Stimulated activated CD4-positive, alpha-beta T cell treated with anti-CD3 and anti-CD28 coated beads, TNF-alpha, amount 100 ng/mL, for 4 hours (primary cell): ENCODE measurements at places on chromosomes 12 and 14.

DNA sequence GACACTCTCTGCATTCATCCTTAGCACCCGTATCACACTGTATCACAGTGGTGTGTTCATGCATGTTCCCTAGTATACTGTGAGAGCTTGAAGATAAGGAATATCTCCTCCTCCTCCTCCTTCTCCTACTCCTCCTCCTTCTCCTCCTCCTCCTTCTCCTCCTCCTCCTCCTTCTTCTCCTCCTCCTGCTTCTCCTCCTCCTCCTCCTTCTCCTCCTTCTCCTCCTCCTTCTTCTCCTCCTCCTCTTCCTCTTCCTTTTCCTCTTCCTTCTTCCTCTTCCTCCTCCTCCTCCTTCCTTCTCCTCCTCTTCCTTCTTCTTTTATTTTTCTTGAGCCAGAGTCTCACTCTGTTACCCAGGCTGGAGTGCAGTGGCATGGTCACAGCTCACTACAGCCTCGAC is 27.1 kb downstream of the DAO start:
- no peak for DNase-seq

DNA sequence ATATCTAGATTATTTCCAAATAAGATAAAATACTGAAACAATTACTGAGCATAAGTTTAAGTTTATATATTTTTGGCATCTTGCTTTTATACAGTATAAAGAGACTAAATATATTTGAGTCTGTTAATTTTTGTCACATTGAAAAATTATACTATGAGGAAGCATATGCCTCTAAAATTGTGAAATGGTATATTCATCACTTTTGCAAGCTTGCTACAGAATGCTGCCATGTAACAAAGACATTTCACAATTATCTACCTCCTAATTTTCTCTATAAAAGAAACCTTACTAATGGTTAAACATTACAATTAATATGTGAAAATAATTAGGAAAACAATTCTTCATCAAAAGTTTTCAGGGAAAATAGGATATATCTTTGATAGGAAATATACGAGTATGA is 22.7 kb upstream of the MUCL1 start:
- no peak for DNase-seq

GRCh38 chr14:75562489-75562888 is 15.9 kb upstream of the FLVCR2 start:
- DNase-seq: no peak

DNA sequence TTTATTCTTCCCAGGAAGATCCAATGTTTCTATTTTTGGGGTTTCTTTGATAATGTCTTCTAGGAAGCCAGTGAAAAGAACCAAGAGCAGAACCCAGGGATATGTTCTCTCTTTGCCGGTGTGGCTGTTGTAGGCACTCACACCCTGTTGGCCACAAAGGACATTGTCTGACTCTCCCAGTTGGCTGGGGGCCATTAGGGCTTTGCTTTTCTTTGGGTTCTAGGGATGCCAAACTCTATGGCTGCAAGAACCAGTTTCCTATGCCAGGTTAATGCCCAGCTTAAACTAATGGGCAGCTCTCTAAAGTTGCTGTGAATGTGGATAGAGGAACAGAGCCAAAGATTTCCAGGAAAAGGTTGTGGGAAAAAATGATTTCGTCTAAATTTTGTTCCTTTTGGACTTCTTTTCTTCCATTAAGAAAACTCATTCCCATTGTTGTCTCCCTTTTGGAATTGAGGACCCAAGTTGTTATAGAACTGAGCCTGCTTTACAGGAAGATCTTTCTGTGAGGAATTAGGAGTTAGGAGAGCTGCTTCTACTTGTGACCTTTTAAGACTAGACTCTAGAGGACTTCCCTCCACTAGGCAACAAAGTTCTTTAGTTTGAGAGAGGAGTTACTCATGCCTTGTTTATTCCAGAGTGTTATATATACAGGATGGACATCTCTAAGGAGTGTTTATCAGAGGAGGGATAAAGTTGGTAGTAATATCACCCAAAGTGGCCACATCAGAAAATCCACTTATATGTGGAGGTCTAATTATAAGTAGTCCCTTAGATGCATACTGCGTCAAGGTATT is 13.1 kb downstream of the COPZ1 start:
- DNase-seq: no peak

DNA sequence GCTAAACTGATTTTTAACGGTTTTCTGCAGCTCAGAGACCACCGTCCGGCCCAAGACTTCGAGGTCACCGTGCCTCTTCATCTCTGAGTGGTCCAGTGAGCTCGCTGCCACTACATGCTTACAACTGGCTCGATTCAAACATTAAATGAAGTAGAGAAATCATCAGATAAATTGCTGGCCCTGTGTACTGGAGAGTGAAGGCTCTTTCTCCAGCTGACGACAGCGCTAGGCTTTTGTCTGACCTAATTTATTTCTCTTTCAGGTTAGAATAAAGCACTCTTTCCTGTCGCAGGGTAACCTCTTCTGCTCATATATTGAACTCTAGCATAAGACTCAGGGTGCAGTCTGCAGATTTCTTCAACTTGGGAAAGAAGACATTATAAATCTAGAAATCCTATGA is 6.4 kb downstream of the BCL11B start:
- no peak for DNase-seq

DNA sequence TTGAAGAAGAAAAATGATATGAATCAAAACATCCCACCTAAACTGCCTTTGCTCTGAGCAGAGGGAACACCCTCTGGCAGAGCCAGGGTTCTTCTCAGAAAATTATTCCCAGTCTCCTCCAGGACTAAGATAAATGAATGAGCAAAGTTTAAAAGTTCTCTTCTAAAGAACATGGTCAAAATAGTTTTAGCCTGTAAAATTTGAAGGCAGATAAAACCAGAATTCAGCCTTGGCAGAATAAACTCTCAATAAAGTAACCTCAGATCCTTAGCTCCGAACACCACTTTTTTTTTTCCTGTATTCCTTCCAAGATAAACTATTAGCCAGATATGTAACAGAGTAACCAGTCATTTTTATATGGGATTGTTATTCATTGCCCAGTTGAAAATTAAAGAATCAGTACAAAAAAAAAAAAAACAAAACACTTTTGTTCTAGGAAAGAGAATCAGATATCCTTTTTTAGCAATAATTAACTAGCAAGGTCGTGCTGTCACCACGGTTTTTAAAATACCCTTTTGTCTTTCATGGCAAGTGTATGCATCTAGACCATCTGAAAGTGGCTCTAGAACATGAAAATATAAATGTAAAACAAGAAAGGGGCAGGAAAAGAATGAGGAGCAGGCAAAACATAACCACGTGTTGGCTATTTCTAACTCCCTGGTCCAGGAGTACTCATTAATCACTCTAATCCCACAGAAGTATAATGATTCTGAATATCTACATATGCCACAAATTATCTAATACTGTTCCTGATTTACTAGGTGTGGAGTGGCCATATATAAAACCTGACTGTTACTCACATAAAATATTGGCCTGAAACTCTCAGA is 60.8 kb downstream of the CAPZA3 start:
- no peak for DNase-seq

- no peak for DNase-seq
Measured at GRCh38 chr12:19577281-19577530, 137.9 kb downstream of the AEBP2 start.

GRCh38 chr14:64673748-64674147 is 30.5 kb upstream of the PLEKHG3 start:
- DNase-seq: no peak

- DNase-seq: no peak
Measured at GRCh38 chr14:70530417-70530816, 4.4 kb downstream of the ADAM20 start.

- no peak for DNase-seq
Measured at GRCh38 chr12:132393991-132394949, 64.9 kb upstream of the GALNT9 start.

DNA sequence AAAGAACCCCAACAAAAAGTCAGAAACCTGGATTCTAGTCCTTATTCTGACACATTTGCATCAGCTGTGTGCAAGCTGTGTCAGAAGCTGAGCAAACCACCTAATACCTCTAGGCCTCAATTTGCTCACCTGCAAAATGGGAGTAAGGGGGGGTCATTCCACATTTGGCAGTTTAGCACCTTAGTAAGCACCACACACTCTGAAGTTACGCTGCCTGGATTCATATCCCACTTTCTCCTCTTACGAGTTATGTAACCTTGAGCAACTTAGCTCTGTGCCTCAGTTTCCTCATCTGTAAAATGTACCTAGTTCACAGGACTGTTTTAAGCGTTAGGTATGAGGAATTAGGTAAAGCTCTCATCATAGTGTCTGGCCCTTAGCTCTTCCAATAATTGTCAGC is 218.9 kb downstream of the PPM1H start:
- no peak for DNase-seq

- no peak for DNase-seq
Measured at GRCh38 chr14:49619730-49620129, 696 bp downstream of the RPL36AL start.

- no peak for DNase-seq
Measured at GRCh38 chr12:93153321-93153720, 224.2 kb upstream of the EEA1 start.

DNA sequence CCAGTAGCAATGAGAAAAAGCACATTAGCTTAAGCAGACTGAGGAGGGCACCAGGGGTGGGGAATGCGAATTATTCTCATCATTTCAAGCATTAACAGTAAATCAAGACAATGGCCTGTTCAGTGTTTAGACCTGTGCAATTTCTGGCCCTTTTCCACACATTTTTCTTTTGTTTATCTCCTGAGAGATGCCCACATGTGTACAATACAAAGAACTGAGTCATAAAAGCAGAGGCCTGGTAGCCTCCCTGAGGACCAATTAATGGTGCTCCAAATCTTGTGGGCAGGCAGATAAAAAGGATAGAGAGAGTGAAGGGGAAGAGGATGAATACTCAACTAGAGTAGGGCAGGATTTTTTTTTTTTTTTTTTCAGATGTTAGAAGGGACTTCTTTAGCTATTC is 480.8 kb downstream of the RERGL start:
- DNase-seq: no peak

DNA sequence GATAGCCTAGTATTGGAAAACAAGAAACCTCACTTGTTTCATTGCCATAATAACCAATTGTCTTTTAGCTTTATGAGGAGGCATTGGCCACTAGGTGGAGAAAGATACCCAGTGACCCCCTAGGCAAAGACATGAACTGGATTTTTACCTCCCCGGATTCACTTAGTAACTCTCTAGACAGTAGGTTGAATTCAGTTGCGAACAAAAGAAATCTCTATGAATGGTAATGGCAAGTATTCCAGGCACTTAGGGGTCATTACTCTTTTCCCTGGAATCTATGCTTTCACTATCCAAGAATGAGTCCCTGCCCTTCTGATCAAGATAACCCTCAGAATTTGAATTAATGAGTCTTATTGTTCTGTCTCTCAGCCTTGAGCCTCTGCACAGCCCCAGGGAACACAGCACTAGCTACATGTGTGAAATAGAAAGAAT is 29.5 kb upstream of the RHOJ start:
- no peak for DNase-seq

DNA sequence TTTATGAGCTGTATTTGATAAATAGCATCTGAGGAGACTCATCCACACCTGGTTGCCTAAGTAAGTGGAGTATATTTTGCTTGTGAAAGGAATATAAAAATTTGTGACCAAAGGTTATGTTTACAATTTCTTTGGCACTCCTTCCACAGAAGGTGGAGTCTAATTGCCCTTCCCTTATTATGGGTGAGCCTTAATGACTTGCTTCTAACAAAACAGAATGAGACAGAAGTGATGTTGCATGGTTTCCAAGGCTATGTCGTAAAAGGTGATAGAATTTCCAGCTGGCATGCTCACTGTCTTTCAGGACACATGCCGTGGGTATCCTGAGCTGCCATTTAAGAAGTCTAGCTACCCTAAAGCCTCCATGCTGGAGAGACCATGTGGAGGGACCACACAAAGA is 116.8 kb upstream of the ABCD2 start:
- no peak for DNase-seq
